ENCODE measurements at places on chromosomes 4 and X.

GRCh38 chr4:22019676-22020075, 71.1 kb upstream of the KCNIP4 start:
- no peak for DNase-seq

DNA sequence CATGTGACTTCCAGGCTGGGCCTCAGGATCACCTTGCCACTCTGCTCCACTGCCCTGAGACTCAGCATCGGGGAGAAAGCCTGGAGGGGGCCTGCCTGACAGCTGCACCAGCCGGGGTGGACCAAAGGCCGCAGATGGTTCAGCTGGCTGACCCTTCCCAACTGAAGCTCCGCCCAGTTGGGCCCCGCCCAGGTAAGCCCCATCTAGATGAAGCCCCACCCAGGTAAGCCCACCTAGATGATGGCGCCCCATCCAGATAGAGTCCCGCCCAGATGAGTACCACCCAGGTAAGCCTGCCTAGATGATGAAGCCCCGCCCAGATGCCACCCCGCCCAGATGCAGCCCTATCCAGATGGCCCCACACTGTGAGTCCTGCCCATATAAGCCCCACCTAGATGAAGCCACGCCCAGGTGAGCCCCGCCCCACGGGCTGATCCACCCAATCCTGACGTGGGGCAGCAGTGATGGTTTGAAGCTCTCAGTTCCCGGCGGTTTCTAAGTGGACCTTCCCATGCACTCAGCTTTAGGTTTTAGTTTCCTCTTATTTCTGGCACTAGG, 10.0 kb downstream of the ZFYVE28 start:
- no peak for DNase-seq

GRCh38 chr4:142316913-142317312, 529.2 kb downstream of the INPP4B start:
- no peak for DNase-seq

- DNase-seq, result no peak
Observed at GRCh38 chr4:6815029-6815836, 32.7 kb downstream of the KIAA0232 start.

GRCh38 chr4:108774809-108775530, 12.1 kb upstream of the ETNPPL start:
- no peak for DNase-seq

- DNase-seq, result no peak
Observed at GRCh38 chrX:39484159-39485068, 613.3 kb downstream of the BCOR start.

DNA sequence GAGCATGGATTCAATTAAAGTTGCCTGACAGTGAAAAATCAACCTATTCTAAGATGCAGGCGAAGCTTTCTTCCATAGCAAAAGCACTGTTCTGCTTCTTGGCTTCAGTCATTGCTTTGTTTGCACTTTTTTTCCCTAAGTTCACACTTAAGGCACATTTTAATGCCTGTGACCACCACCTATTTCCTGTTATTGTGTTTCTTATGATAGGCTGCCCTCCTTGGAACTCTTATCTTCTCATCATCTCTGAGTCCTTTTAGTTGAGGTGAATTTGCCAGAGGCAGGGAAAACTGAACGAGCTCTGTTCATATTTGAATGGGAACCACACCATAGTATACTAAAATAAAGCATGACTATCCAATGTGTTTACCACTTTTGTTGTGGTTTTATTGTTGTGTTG, 119.8 kb downstream of the SPCS3 start:
- DNase-seq, result no peak

- DNase-seq, result no peak
Observed at GRCh38 chr4:109676886-109677285, 26.4 kb downstream of the CASP6 start.

GRCh38 chr4:150280081-150280895, 202.0 kb downstream of the DCLK2 start:
- no peak for DNase-seq

DNA sequence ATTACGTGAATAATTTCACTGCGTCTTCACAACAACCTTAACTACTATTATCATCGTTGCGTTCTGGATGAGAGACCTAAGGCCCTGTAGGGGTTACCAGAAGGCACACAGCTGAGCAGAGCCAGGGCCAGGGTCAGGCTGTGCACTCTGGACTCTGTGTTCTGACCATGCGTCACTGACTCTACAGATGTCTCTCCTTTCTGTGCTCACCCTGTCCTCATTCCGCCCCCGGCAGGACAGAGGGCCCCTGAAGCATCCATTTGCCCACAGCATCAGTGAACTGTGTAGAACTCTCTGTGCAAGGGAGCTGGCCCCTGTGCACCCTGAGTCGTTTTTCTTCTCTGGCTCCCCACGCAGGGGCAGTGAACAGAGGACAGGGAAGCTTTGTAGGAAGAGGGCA, 21.3 kb downstream of the GPKOW start:
- DNase-seq, result no peak

- no peak for DNase-seq
Observed at GRCh38 chr4:74120086-74120485, 21.1 kb upstream of the CXCL2 start.

DNA sequence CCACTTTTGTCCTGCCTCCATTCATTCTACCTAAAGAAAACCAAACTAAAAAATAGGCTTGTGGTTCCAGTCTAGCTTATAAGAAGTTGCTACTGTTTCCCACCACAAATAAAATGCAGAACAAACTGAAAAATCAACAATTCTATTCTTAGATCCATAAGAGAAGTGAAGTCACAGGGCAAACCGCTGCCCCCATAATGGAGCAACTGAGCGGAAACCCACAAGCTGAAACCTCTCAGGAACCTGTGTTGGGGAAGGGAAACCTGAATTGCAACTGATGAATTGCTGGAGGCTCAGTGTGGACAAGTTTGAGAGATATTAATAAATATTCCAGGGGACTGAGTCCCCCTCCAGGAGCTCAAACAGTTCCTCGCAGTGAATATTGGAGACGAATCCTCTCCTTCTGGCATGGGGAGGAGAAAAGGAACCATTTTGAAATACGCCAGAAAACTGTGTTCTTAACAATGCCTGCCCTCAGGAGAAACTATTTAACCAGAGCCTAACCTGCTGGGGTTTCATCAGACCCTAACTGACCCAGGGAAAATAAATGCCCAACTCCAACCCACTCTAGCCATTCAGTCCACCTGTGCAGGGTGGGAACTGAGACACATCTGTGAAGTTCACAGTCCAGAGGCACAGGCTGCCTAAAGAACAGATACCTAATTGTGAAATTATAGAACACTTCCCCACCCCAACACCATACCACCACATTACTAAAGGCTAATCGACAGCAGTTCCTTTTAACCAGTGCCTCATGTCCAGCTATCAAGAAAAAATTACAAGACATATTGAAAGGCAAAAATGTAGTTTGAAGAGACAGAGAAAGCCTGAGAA, 22.8 kb upstream of the SH3RF1 start:
- no peak for DNase-seq

DNA sequence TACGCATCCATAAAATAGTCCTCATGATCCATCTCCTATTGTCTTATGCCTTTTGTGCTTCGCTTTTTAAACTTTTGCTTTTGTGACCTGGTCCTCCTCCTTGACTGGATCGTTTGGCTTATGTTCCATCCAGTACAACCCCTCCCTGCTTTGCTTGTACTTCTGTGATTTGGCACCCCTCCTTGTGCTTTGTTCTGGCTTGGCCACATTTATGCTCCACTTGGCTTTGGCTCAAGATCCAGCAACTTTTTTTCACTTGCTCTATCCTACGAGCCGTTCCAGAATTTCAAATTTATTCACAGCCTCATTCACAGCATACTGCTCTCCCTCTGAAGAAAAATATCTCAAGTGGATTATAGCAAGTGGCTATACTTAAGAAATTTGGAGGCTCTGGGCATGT, 28.0 kb upstream of the GLRA2 start:
- DNase-seq, result no peak

DNA sequence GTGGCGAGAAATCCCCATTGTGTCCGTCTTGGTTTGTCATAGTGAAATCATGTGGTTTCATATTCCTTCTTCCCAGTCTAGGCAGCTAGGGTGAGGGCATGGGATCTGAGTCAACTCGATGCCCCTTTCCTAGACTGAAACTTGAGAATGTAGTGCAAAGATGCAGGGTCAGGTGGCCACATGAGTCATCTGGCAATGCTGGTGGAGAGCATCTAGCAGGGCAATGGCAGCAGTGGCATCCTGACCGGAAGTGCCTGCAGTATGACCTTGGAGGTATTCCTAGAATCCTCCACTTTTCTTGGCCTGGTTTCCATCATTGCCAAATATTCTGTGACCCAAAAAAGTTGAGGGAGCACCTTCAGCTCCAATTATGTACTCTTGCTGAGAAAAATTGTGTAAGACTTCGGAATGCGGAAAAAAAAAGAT, 39.1 kb upstream of the TMEM184C start:
- DNase-seq, result no peak

GRCh38 chr4:133151691-133152329, 2.7 kb downstream of the PCDH10 start:
- no peak for DNase-seq

DNA sequence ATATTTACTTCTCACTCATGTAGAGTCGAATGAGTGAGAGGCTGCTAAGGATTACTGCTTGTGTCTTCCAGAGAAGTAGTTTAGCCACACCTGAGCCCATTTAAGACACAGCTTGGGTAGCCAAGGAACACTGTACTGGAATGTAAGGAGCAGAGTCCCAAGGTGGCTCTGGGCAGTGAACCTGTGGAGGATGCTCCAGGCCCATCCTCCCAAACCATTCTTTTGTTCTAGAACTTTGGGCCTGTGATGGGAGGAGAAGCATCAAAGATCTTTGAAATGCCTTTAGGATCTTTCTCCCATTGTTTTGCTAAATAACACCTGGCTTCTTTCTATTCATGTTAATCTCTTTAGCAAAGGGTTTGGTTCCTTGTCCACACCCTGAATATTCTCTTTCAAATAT, 162.2 kb downstream of the KLHL4 start:
- DNase-seq, result no peak

DNA sequence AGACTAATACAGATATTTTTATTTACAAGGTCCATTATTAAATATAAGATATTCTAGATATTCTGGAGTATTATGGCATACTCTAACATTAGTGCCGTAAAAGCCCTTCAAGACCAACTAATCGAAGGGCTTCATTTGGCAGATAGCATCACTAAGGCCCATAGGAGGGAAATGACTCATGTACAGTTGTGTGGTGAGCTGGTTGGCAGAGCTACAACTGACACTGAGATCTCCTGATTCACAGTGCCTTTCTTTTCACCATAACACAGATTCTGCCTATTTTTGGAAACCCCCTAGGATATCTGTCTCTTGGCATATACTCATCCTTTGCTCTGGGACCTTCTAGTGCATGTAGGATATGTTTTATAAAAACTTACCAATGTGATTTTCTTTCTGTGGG, 201.7 kb upstream of the AFF2 start:
- no peak for DNase-seq

- DNase-seq, result no peak
Observed at GRCh38 chrX:42021058-42021457, 97.7 kb upstream of the CASK start.

- no peak for DNase-seq
Observed at GRCh38 chrX:11864171-11864570, 106.1 kb downstream of the MSL3 start.

DNA sequence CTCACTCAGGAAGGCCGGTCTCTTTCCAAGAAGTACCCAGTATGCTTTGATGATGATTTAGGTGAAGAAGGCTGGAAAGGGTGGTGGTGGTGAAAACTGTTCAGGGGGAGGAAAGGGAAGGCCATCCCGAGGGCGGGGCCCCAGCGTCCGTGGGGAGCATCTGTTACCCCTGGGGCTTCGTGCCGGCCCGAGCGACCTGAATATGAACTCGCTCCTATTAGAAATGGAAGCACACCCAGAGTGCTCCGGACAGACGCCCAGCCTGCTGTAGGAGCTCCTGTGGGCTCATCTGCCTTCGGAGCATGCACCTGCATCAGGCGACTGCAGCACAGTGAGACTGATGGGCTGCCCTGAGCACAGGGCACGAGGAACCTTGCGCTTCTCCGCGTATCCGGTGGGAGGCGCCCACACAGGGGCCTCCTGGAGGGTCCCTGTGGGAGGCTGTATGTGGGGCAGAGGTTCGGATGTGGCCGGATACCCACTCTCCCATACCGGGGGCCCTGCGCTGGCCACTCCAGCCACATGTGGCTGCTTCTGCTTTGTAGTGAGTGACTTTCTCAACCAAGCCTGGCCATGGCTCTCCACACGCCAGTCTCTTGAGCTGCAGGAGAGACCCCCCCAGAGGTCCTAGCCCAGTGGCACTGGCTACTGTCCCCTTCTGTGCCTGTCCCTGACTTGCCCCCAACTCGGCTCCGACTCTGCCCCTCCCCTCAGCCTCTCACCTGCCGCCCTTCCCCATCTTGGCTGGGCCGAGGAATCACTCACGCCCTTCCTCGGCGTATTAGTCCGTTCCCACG, 36.7 kb downstream of the FGFRL1 start:
- DNase-seq, result no peak

DNA sequence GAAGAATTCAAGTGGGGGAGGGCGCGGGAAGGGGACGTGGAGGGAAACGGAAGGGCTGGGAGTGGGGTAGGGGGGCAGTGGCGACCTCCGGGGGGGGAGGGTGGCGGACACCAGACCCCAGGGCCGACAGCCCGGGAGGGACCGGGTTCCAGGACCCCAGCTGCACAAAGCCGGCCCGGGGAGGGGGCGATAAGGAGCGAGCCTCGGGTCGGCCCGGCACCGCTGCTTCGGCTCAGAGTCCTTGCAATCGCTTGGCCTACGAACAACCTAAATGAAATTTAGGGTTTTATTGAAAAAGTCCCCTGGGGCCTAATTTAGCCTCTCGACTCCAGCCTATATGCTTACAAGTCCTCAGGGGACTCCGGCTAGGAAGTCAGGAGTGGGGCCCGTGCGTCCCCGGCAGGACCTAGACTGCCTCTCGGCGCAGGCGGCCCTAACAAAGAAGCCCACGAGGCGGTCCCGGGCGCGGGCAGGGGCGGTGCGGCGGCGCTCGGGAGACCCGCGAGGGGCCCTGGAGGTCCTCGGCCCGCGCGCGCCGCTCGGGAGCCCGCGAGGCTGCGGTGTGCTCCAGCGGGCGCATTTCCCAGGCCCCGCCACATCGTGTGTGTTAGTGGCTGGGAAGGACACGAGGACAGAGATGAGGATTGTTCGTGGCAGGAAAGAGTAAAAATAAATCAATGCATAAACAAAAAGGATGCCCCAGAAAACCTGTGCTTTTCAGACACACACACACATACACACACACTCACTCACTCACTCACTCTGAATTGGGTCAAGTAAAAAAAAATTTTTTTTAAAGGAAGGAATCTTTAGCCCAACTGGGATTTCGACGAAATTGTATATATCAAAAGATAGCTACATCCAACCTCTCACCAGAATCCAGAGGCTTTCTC, 70.0 kb downstream of the MGST2 start:
- no peak for DNase-seq

DNA sequence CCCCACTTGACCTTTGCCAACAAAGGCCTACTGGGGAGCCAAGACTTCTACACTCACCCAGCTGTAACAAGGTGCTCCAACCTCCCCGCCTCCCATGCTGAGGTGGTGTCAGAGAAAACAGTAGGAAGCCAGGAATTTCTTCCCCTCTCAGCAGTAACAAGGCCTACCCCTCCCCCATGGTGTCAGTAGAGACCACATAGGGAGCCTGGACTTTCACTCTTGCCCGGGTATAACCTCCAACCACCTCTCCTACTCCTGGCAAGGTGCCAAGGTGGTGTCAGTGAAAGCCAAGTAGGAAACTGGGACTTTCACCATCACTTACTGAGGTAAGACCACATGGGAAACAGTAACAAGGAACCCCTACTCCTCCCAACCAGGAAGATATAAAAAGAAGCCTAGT, 93.1 kb downstream of the SLC16A2 start:
- no peak for DNase-seq

All from activated CD8-positive, alpha-beta memory T cell treated with anti-CD3 and anti-CD28 coated beads, Interleukin-2, amount 10 ng/mL, durations not matched to agents 7 days and 5 days (primary cell).